ENCODE measurements at places on chromosomes 7 and 10. TPM values are rescaled to one million over a fixed set of nuclear protein-coding genes. Genes with fewer than 3 reads are reported as not detected.
A peak's percentile ranks its signal among the peaks of the same experiment; 100 is the strongest.

Gene GLI3
- 23.1 TPM for total RNA-seq

Gene MSMB
- total RNA-seq: not detected

Gene FBXO24
- total RNA-seq: 0.37 TPM

DNA sequence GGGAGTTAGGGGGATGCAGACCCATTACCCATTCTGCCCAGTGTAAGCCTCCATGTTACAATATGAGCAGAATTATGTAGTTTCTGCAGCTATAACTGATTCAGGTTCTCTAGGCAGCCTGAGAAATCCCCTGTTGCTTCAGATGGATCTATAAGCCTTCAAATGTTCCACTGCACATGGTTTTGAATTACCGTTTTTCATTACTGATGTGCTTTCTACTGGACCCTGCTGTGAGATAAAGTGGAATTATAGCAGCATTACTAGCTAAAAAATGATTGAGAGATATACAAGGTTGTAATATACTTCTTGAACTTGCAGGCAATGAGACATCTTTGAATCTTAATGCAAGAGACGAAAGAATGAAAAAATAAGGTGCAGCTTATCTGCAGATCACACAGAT lies 38.4 kb upstream of the ANAPC16 start:
- H3K4me1 ChIP-seq: peaks cover 7% of the 10 kb centered on the region
- no peak overlapping the region for H3K27ac ChIP-seq
- H3K4me3 ChIP-seq: no peak overlapping the region
- peaks cover 24% of the 10 kb centered on the region for H3K36me3 ChIP-seq

GRCh38 chr7:40899151-40899550 lies 764.3 kb downstream of the SUGCT start:
- H3K27ac ChIP-seq: no peak overlapping the region
- DNase-seq: peak; percentile 46
- no peak overlapping the region for H3K4me3 ChIP-seq
- H3K27me3 ChIP-seq: no peaks in the 10 kb centered on the region
- H3K4me1 ChIP-seq: no peaks in the 10 kb centered on the region

GRCh38 chr10:10821926-10822325 lies 195.7 kb upstream of the CELF2 start:
- H3K27ac ChIP-seq: no peak overlapping the region
- DNase-seq: peak; percentile 5
- H3K36me3 ChIP-seq: no peaks in the 10 kb centered on the region
- H3K27me3 ChIP-seq: no peaks in the 10 kb centered on the region

DNA sequence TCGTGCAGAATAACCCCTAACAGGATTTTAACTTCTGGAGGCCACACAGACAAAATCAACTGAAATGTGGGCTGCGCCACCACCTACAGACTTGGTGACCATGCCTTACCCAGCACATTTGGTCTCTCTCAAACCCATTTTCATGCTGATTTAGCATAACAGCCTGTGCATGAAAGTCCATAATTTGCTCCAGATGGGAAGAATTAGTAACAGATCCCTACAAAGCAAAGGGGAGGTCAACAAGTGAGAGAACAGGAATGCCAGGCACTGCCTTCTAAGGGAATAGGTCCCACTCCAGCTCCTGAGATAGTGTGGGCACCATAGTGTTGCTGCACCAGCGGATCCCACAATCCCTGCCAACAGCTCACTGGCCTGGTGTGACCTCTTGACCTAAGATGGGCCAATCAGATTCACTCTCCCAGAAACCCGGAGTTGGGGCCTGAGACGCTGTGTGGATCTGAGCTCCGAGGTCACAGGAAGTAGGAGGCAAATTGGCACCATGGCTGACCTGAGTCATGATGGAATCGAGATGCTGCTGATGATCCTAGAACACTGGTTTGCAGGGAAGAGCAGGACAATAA lies 32.4 kb downstream of the SLIT1 start:
- H3K27me3 ChIP-seq: peaks cover 15% of the 10 kb centered on the region
- no peak overlapping the region for H3K4me3 ChIP-seq
- H3K4me1 ChIP-seq: no peaks in the 10 kb centered on the region
- no peak for DNase-seq
- H3K27ac ChIP-seq: no peak overlapping the region
- H3K36me3 ChIP-seq: peaks cover 7% of the 10 kb centered on the region

DNA sequence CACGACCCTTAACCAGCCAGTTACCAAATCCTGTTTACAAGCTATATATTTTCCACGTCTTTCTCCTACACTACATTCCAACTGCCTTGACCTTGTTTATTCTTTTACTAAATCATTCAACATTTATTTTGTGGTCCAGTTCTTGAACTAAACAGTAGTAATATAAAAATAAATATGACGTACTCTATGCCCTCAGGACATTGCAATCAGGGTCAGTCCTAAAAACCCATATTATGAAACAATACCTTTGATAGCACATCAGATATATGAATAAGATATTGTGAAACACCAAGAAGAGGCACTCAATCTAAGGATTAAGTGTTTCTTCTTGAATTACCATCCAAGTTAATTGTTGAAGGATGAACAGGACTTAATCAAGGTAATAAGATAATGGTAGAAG lies 52.5 kb upstream of the WNT16 start:
- no peak overlapping the region for H3K27ac ChIP-seq
- no peak overlapping the region for H3K4me3 ChIP-seq
- peaks cover 26% of the 10 kb centered on the region for H3K27me3 ChIP-seq
- H3K36me3 ChIP-seq: no peaks in the 10 kb centered on the region
- no peaks in the 10 kb centered on the region for H3K4me1 ChIP-seq

DNA sequence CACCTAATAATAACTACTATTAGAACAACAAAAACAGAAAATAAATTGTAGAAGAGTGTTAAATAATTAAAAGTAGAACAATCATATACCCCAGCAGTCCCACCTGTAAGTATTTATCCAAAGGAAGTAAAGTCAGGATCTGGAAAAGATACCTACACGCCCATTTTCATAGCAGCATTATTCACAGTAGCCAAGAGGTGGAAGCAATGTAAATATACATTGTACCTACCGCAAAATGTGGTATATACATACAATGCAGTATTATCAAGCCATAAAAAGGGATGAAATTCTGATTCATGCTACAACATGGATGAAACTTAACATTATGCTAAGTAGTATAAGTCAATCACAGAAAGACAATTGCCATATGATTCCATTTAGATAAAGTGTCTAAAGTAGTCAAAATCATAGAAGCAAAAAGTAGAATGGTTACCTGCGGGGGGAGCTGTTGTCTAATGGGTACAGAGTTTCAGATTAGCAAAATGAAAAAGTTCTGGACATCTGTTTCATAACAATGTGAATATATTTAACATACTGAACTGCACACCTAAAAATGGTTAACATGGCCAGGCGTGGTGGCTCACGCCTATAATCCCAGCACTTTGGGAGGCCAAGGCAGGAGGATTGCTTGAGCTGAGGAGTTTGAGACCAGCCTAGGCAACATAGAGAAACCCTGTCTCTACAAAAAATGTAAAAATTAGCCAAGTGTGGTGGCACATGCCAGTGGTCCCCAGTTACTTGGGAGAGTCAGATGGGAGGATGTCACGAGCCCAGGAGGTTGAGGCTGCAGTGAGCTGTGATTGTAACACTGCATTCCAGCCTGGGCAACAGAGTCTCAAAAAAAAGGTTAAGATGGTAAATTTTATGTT lies 6.0 kb upstream of the TMED4 start:
- no peaks in the 10 kb centered on the region for H3K36me3 ChIP-seq
- H3K4me1 ChIP-seq: peaks cover 7% of the 10 kb centered on the region
- H3K27me3 ChIP-seq: peaks cover 6% of the 10 kb centered on the region
- H3K27ac ChIP-seq: no peak overlapping the region

DNA sequence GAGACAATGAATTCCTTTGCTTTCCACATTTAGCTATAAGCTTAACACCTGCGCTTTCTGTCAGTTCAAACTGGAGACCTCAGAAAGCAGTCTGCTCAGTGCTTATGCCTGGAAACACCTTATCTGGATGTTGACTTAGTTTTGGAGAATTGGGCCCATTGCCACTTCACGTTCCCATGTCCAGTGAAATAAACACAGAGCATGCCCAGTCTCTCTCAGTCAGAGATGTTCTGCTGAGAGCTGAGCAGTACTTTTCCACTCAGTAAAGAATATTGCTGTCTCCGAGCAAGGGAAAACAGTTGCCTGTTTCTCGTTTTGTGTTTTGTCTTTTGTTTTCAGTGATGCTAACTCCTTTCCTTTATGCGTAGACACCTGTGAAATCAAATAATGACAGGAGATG lies 83.2 kb upstream of the PRR15 start:
- no peaks in the 10 kb centered on the region for H3K27me3 ChIP-seq
- peak overlapping the region; percentile 23 for H3K27ac ChIP-seq
- no peak for DNase-seq
- no peaks in the 10 kb centered on the region for H3K4me1 ChIP-seq
- H3K36me3 ChIP-seq: no peaks in the 10 kb centered on the region
- H3K4me3 ChIP-seq: no peak overlapping the region

DNA sequence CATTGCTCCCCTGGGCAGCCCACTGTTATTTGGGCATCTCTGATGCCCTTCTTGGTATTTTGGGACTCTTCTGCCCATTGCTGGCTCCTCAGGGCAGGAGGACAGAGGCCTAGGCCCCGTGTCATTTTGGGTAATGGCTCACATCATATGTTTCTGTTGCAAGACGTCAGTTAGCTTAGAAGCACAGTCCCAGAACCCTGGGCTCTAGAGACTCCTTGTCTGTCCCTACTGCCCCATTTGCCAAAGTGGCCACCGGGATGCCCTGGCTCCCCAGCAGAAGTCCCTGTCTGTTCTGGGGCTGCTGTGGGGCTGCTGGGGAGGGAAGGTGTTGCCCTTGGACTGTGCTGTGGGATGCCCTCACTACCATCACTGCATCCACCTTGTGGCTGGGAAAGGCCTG lies 48.8 kb downstream of the ADCYAP1R1 start:
- no peak overlapping the region for H3K4me3 ChIP-seq
- H3K36me3 ChIP-seq: no peaks in the 10 kb centered on the region
- H3K4me1 ChIP-seq: no peaks in the 10 kb centered on the region
- no peak overlapping the region for H3K27ac ChIP-seq

DNA sequence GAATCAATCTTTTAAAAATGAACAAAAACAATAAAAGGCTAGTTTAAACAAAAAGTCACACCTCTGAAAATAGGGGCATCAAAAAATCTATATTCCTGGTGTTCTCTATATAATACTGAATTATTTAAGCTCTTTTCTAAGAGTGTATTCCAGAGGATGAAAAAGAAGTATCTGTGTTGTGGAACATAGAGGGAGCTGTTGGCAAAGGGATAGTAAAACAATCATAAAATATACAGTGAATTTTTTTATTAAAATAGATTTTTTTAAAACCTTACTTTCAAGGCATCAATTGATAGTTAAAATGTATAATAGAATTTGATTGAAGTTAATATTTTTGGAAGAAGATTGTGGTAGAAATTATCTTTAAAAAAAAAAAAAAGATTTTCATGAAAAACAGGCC lies 1409.1 kb upstream of the CELF2 start:
- H3K4me1 ChIP-seq: peaks cover 29% of the 10 kb centered on the region
- H3K4me3 ChIP-seq: no peak overlapping the region
- H3K27me3 ChIP-seq: no peaks in the 10 kb centered on the region
- peak; percentile 27 for DNase-seq
- H3K36me3 ChIP-seq: no peaks in the 10 kb centered on the region
- no peak overlapping the region for H3K27ac ChIP-seq

- peaks cover 22% of the 10 kb centered on the region for H3K36me3 ChIP-seq
- H3K4me1 ChIP-seq: peaks cover 11% of the 10 kb centered on the region
- no peaks in the 10 kb centered on the region for H3K27me3 ChIP-seq
- H3K4me3 ChIP-seq: no peak overlapping the region
- no peak for DNase-seq
These were observed 19.7 kb downstream of the FAM53B start for GRCh38 chr10:124724279-124725027.

- H3K4me3 ChIP-seq: no peak overlapping the region
- no peak overlapping the region for H3K27ac ChIP-seq
- peaks cover 36% of the 10 kb centered on the region for H3K4me1 ChIP-seq
- no peaks in the 10 kb centered on the region for H3K27me3 ChIP-seq
These were observed 95.3 kb downstream of the KAT6B start for GRCh38 chr10:74921744-74922143.

GRCh38 chr7:44767912-44768627 lies 19.4 kb downstream of the ZMIZ2 start:
- H3K4me3 ChIP-seq: no peak overlapping the region
- peaks cover 55% of the 10 kb centered on the region for H3K36me3 ChIP-seq
- no peaks in the 10 kb centered on the region for H3K27me3 ChIP-seq

DNA sequence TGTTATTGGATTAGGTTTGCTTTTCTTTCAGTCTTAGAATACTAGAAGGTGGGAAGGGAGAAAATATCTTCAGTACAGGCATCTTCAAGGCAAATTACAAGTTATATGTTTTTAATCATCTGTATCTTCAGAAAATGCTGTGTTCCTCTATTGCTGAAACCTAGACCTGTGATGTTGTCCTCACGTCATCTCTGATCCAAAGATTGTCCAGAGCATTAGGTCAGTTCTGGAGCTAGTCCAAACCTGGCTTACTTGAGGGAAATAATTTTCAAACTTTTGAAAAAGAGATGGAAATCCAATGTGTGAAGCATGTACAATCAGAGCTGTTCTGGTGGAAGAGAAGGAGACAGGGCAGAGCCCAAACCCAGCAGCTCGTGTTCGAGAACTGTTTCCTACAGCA lies 217.3 kb downstream of the ZEB1 start:
- no peaks in the 10 kb centered on the region for H3K27me3 ChIP-seq
- H3K4me3 ChIP-seq: no peak overlapping the region
- H3K36me3 ChIP-seq: no peaks in the 10 kb centered on the region

- no peak overlapping the region for H3K27ac ChIP-seq
- H3K27me3 ChIP-seq: no peaks in the 10 kb centered on the region
- DNase-seq: no peak
- no peaks in the 10 kb centered on the region for H3K4me1 ChIP-seq
- H3K36me3 ChIP-seq: no peaks in the 10 kb centered on the region
- no peak overlapping the region for H3K4me3 ChIP-seq
These were observed 9.4 kb downstream of the ABCB5 start for GRCh38 chr7:20624666-20625385.

DNA sequence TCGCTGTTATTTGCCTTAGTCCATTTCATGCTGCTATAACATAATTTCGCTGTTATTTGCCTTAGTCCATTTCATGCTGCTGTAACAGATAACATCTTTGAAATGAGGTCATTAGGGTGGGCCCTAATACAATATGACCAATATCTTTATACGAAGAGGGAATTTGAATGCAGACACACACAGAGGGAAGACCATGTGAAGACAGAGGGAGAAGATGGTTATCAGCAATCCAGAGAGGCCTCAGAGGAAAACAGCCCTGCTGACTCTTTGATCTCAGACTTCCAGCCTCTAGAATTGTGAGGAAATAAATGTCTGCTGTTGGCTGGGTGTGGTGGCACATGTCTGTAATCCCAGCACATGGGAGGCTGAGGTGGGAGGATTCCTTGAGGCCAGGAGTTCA lies 404.9 kb downstream of the TYW1 start:
- no peaks in the 10 kb centered on the region for H3K27me3 ChIP-seq
- no peak for DNase-seq
- H3K4me1 ChIP-seq: no peaks in the 10 kb centered on the region
- no peak overlapping the region for H3K4me3 ChIP-seq

GRCh38 chr10:102280397-102281101 lies 35.2 kb downstream of the GBF1 start:
- H3K4me3 ChIP-seq: no peak overlapping the region
- peak overlapping the region; percentile 32 for H3K27ac ChIP-seq
- peaks cover 28% of the 10 kb centered on the region for H3K4me1 ChIP-seq
- H3K27me3 ChIP-seq: no peaks in the 10 kb centered on the region
- DNase-seq: no peak
- peaks cover 38% of the 10 kb centered on the region for H3K36me3 ChIP-seq

Data from MCF 10A (cell line).